ENCODE measurements at places on chromosomes 4 and X.

DNA sequence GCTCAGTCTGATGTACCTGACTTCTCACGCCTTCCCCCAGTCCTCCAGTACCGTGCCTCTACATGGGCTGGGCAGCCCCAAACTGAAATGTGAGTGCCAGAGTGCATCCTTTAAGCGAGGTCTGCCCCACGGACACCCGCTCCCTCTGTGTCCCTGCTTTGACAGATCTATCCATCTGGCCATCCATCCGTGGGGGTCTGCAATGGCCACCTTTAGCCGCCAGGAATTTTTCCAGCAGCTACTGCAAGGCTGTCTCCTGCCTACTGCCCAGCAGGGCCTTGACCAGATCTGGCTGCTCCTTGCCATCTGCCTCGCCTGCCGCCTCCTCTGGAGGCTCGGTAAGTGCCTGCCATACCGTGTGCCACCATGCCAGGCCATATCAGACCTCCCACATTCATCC is 827 bp downstream of the PORCN start:
- DNase-seq = no peak

DNA sequence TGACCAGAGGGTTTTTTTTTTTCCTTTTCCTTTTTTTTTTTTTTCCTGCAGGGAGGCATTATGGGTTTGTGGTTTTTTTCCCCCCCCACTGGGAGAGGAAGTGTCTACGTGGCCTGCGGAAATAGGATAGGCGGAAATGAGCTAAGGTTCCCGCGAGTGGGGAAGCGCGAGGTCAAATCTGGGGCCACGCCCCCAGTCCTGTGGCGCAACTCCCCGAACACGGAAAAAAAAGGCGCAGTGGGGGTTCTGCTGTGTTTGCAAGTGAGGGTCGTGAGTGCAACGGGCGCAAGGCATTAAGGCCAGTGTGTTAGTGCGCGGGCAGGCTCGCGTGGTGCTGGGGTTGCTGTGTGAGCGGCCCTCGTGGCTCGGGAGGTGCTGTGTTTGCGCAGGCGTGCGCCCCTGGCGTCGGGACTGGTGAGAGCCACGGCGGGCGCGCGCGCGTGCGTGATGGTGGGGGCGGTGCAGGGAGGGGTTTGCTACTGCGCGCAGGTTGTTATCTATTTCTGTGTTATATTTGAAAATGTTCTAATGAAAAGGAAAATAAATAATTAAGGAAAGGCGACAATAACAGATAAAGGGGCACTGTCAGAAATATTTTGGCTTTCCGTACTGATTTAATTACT is 685 bp upstream of the MORF4L2 start:
- peak; percentile 50 for DNase-seq

- no peak for DNase-seq
Measured at GRCh38 chr4:98521486-98521885, 136.9 kb downstream of the TSPAN5 start.

DNA sequence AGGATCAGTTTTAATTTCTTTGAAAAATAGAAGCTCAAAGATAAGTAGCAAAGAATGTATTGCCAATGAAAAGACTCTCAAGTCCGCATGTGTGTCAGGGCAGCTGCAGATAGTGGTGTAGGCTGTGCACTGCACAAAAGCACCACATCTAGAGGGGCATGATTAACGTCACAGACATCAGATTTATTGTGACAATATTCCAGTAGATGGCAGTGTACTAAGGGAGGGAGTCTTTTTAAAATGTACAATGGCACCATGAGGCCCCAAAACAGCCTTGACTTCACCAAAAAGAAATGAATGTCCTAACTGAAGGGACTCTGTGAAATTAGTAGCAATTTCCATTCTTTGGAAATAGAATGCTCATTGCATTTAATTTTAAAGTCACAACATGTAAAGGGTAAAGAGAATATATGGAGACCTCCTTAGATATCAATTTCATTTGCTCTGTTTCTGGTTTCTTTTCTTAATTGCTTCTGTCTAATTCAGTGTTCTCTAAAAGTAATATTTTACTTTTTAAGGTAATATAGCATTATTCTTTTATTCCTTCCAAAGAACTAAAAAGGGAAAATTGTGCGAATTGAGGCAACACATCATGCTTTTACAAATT is 98.4 kb downstream of the ZNF827 start:
- no peak for DNase-seq

DNA sequence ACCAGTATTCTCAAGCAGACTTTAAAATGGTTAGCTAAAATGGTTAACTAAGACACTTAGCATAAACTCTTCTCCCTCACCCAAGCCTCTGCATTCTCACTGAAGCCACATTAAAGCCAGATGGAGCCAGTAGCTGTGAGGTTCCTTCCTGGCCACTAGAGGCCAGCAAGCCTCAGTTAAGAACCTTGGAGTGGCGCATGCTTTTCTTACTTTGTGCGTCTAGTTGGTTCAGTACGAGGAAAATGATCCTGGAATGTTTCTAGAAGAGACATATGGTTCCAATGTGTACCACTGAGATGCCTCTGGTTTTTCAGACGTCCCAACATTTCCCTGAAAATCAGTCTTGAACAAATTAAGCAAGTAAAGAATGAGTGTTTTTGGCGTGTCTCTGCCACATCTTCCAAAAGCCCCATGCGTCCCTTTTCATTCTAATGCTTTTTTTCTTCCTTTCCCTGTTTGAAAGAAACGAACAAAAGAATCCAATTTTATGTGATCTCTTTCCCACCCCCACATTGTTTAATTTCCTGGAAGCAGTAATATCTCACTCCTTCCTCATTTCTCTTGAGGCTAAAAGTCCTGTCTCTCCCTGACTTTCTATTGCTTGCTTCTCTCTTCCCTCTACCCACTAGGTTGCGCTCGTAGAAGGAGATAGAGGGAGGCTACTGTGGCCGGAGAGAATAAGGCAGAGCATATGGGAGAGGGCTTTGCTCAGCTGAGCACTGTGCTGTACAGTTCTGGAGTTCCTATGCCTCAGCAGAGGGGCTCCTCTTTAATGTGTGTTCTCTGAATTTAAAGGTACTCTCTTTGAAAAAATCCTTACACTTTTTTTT is 82.9 kb upstream of the TAB3 start:
- DNase-seq = no peak

DNA sequence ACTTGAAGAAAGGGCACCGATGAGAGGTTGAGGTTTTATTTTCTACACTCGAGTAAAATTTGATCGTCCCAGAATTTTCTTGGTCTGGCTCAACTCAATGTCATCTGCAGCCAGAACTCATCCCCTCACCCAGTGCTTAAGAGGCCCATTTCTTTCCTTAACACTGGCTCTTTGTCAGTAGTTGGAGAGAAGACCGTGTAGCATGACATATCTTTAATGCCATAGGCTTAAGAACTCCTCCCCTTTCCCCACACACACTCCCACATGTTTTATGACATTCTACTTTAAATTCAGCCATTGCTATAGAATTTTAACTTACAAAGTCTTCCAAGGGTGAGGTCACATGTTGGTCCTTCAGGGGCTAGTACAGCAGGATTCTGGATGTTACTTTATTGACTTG is 44.2 kb upstream of the ZNF827 start:
- DNase-seq = no peak

GRCh38 chr4:93960450-93960849 is 131.9 kb downstream of the ATOH1 start:
- no peak for DNase-seq

- DNase-seq = no peak
Measured at GRCh38 chr4:102683881-102684609, 76.7 kb downstream of the MANBA start.

- DNase-seq = no peak
Measured at GRCh38 chr4:185124006-185124405, 19.1 kb upstream of the SLC25A4 start.

GRCh38 chr4:36317721-36318120 is 36.3 kb downstream of the DTHD1 start:
- no peak for DNase-seq

- DNase-seq = no peak
Measured at GRCh38 chr4:6892190-6892908, 17.3 kb upstream of the TBC1D14 start.

GRCh38 chr4:141587897-141588296 is 48.5 kb upstream of the IL15 start:
- no peak for DNase-seq

GRCh38 chr4:101103381-101104142 is 243.8 kb downstream of the PPP3CA start:
- no peak for DNase-seq

DNA sequence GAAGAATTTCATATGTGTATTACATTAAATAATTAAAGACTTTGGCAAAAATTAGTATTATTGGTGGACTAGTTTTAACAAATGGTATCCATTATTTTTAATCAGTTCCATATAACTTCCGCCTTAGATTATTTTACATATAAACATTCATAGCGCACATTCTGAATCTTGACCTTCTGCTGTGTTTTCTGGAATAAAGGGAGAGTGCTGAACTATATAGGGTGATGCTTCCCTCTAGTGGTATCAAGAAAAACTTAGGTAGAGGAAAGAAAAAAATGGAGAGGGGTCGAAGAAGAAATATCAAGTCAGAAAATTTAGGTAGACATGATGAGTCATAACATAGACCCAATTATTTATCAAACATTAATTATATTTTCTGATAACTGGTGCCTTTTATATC is 155.6 kb upstream of the PACRGL start:
- no peak for DNase-seq

- DNase-seq = no peak
Measured at GRCh38 chrX:118221270-118221669, 104.7 kb upstream of the KLHL13 start.

DNA sequence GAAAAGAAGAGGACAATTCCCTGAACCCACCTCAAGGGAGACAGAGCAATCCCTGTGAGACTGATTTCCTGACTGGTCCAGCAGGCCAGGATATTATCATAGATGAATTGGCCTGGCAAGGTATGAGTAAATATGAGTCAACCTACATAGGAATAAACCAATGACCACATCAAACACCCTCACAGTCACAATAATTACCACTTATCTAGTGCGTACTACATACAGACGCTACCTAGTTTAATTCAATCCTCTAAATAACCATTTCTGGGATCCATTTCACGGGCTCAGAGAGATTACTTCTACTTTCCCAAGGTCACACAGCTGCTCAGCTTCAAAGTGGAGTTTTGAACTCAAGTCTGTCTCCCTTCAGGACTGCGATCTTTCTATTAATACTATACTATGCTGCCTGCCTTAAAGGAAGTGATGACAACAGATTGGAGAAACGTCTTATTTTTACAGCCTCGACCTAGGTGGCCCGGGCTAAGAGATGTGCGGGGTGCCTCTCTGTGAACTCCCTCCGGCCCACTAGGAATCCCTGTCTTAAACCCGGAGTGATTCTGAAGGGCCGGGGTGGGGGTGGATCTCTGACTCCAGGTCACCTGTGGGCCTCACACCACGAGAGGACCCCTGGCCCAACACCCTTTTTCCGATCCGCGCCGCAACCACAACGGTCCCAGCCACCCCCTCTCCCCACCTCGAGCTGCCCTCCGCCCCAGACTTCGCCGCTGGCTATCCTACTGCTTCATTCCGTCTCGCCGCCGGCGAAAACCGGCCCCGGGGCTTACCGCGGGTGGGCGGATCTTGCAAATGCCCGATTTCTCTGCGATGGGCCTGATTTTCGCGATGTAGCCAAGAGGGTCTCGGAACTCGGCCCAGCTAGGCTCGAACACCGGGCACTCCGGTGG is 800 bp downstream of the KDM5C start:
- no peak for DNase-seq

DNA sequence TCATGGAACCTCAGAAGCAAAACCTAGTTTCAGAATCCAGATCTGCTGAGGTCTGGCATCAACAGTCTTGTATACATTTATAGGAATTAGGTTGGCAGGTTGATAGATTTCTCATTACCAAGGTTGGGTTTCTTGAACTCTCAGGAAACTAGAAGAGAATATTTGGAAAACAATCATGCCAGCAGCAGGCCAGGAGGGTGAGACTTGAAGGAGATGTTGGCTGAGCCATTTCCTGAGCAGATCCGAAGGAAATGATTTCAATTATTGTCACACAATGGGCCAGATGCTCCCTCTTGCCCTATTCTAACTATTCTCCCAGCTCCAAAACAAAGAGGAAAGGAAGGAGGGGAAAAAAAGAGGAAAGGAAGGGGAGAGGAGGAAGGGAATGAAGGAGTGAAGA is 45.2 kb downstream of the SHROOM4 start:
- DNase-seq = no peak

DNA sequence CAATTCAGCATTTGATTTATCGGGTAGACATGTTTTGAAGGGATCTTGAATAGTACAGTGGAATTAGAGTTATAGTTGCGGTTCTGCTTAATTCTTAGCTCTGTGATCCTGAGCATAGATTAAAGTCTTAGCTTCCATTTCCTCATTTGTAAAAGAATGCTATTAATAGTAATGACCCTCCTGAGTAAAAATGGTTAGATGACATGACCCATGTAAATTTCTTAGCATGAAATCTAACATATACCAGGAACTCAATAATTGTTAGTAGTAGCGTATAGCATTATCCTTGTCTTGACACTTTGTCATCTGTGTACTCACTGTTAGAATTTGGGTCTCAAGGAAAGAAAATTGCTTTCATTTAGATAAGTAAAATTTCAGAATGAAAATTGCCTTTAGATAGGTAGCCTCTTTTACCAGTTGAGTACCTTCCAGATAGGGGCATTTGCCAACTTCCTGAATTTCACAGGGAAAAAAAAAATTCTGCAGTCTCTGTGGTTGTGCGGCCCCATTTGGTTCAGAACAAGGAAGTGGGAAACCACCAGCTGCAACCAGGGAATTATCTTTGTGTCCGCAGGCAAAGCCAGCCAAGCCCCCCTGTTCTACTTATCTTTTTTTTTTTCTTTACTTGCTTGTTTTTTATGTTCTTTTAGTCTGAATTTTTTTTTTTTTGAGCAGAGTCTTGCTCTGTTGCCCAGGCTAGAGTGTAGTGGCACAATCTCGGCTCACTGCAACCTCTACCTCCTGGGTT is 86.9 kb downstream of the TMEM164 start:
- DNase-seq = no peak

GRCh38 chr4:98544818-98545414 is 113.5 kb downstream of the TSPAN5 start:
- no peak for DNase-seq

DNA sequence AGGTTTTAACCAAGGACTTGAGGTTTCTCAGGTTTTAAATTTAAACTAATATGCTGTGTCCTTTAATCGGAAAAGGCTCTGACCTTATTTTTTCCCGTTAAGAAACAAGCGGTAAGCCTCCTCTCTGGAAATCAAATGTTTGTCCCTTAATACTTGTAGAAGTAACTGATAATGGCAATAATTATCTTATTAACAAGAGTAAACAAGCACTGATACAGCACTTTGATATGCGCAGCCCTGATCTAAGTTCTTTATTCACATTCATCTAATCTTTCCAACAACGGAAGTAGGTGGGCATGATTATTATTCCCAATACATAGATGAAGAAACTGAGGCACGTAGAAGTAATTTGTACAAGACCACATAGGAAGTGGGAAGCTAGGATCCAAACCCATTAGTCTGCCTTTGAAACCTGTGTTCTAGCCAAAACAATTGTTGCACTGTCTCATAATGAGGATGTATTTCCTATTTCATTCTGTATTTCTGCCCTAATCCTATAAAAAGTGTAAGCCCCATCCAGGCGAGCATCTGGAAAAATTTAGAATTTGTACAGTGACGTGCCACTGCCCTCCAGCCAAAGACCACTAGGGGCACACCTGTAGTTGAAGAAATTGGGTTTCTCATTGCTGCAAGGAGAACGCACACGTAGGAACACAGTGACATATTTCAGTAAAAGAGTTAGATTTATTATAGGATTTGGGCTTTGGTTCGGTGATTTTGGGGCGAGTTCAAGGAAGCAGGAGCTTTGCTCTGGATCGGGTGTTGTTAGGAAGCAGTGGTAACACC is 606 bp downstream of the CXorf58 start:
- DNase-seq = no peak

All from activated CD8-positive, alpha-beta memory T cell treated with anti-CD3 and anti-CD28 coated beads for 48 hours (primary cell).